ENCODE measurements at places on chromosomes 16 and 17.

- no peak for DNase-seq
Observed at GRCh38 chr17:1373707-1374237, 26.2 kb downstream of the YWHAE start.

GRCh38 chr16:84513666-84514065 lies 9.2 kb upstream of the MEAK7 start:
- DNase-seq = no peak

DNA sequence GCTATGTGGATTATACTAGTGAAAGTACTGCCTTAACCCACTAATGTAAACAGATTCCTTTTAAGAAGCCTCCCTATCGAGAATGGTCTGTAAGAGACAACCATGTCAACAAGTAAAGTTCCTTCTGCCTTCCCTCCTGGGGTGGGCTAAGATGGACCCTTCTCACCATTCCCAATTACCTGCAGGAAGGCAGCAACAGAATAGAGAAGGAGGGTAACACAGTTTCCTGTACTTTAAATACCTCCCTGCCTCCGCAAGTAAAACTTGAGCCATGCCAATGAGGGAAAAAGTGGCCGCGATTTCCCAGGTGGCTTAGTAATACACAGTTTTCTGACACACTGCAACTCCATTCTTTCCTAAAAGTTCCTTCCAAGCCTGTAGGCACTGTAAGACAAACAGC lies 45.2 kb downstream of the TOX3 start:
- DNase-seq = no peak

- no peak for DNase-seq
Observed at GRCh38 chr17:41340494-41340893, 10.1 kb downstream of the KRT33A start.

- DNase-seq = peak; percentile 17
Observed at GRCh38 chr16:19589771-19590302, 34.3 kb downstream of the VPS35L start.

GRCh38 chr17:27862004-27862403 lies 31.2 kb downstream of the LYRM9 start:
- DNase-seq = no peak

GRCh38 chr17:56786989-56787482 lies 46.7 kb downstream of the C17orf67 start:
- peak; percentile 96 for DNase-seq

GRCh38 chr17:8960325-8961140 lies 5.0 kb downstream of the PIK3R5 start:
- no peak for DNase-seq

DNA sequence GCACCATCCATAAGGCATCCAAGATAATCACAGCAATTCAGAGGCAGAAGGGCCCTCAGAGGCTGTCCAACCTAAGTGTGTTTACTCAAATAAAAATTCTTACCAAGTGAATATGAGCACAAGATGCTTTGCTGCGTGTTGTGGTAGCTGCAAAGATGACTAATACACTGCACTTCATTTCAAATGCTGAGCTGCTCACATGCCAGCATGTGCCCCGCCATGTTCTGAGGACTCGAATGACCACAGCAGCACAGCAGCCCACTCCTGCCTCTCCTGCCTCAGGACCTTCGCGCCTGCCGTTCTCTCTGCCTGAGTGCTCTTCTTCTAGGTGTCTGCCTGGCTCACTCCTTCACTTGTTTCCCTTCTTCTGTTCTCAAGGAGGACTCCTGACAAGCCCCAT lies 19.0 kb downstream of the PIK3R5 start:
- DNase-seq = no peak

DNA sequence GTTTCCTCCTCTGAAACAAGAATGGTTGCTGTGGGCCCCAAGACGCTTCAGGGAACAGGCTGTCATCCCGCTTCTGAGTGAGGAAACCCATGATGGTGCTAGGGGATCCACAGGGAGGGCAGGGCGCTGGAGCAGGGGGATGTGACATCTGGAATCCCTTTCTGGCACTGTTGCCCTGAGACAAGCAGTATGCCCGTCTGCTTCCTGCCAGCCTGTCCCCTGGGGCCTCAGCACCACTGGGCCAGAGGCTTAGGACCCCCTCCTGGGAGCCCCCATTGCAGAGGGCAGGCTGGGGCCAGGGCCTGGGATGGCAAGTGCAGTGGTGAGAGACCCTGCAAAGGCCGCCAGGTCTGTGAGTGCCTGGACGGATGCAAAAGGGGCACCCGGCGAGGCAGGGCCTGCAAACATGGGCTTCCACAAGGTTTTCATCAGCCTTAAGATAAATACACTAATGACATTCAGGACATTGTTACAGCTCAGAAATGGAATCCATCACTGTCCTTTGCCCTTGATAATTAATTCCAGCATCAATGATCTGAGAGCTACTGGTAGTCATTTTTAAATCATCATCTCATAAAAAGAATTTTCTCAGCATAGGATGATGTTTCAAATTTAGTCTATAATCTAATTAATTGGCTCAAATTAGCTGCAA lies 51.6 kb downstream of the PRMT7 start:
- DNase-seq = no peak

GRCh38 chr17:54269881-54270280 lies 447.2 kb downstream of the KIF2B start:
- no peak for DNase-seq

GRCh38 chr17:41510251-41511065 lies 5.0 kb upstream of the KRT13 start:
- no peak for DNase-seq

DNA sequence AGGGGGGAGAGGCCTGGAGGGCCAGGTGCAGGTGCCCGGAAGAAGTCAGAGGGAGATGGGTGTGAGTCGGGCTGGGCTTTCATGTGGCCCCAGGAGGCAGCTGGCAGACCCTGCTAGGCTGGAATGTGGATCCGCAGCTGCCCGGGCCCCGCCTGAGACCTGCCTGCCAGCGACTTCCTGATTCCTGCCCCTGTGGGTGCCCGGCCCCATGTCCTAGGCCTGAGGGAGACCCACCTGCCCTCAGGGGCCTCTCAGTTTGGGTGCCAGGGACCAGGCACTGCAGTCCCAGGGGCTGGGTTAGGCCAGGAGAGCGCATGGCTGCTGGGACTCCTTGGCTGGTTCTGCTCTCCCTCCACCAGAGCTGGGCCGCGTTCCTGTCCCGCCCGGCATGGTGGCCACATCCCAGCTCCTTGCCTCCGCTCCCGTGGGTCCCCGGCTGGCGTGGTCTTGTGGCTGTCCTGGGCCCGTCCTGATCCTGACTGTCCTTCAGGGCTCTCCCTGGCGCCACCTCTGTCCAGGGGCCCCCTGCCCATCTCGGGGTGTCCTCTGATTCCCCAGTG lies 22.1 kb upstream of the SPNS2 start:
- peak; percentile 13 for DNase-seq

DNA sequence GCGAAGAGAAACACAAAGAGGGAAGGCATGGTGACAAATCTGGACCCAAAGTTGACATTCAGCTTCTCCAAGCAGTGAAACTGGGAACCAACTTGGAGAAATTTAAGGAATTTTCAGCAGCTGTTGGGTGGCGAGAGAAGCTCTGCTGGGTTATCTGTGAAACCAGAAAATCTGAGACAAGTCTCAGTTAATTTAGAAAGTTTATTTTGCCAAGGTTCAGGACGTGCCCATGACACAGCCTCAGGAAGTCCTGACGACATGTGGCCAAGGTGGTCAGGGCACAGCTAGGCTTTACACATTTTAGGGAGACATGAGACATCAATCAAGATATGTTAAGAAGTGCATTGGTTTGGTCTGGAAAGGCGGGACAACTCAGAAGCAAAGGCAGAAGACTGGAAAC lies 11.2 kb upstream of the CD300LF start:
- peak; percentile 62 for DNase-seq

GRCh38 chr17:44207743-44208142 lies 8.1 kb upstream of the ATXN7L3 start:
- DNase-seq = no peak

- DNase-seq = no peak
Observed at GRCh38 chr17:73710095-73710592, 65.9 kb upstream of the SDK2 start.

- DNase-seq = no peak
Observed at GRCh38 chr16:19463468-19464315, 46.0 kb downstream of the TMC5 start.

DNA sequence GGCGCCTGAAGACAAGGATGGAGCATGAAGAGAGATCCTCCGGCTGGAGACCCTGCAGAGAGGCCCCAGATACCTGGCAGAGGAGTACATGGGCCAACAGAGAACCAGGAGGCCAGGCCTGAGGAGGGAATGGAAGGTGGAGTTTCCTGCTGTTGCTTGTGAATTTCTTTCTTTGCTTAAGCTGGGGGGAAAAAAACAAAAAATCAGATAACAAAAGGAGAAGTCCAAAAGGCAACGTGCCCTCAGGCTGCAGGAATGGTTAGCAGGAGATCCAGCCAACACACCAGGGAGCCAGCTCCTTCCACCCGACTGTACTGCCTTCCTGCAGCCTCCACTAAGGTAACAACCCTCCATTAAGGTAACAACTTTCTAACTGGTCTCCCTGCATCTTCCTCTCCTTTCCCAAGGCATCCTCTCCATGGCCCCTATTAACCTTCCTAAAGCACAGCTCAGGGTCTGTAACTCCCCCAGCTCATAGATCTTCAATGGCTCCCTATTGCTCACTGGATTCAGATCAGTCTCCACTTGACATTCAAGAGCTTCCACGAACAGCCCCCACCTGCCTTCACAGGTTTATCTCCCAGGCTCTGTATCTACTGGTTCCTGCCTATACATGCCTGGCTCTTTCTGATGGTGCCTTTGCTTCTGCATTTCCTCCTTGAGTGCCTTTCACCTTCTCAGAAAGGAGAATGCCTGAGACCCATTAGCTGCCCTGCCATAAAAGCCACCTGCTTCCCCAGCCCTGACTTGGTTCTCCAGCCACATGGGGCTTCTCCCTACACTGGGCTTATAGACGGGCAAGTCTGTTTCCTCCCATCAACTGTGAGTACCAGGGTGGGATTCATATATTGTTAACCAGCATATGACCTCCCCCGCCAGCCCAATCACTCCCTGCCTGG lies 725 bp upstream of the ARL5C start:
- no peak for DNase-seq

DNA sequence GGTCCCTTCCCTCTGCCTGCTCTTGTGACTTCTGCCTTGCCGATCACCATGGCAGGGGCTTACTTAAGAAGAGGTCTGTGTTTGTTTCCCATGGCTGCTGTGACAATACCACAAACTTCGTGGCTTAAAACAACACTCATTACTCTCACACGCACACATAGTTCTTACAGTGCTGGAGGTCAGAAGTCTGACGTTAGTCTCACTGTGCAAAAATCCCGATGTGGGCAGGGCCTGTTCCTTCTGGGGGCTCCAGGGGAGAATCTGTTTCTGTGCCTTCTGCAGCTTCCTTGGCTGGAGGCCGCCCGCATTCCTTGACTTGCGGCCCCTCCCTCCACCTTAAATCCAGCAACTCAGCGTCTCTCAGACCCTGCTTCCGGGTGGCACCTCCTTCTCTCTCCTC lies 249.2 kb upstream of the GSE1 start:
- DNase-seq = no peak

GRCh38 chr17:10638151-10638550 lies 19.0 kb downstream of the MYH3 start:
- DNase-seq = no peak

DNA sequence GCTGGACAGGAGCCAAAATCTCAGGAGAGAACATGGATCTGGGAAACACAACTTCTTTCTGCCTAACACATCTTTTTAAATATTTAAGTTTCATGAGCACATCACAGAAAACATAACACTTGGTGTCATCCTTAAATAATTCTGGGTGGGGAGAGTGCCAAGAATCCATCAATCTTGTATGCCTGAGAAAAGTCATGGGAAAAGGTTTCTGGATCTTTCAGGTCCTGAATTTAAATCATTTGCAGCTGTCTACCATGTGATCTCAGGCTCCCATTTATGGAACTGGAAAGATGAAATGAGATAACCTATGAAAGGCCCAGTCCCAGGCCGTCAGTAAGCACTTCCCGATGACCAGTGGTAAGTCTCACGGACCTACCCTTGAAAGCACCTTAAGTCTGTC lies 15.1 kb downstream of the CDH11 start:
- DNase-seq = peak; percentile 44

GRCh38 chr17:72336026-72336803 lies 215.4 kb downstream of the SOX9 start:
- DNase-seq = no peak

DNA sequence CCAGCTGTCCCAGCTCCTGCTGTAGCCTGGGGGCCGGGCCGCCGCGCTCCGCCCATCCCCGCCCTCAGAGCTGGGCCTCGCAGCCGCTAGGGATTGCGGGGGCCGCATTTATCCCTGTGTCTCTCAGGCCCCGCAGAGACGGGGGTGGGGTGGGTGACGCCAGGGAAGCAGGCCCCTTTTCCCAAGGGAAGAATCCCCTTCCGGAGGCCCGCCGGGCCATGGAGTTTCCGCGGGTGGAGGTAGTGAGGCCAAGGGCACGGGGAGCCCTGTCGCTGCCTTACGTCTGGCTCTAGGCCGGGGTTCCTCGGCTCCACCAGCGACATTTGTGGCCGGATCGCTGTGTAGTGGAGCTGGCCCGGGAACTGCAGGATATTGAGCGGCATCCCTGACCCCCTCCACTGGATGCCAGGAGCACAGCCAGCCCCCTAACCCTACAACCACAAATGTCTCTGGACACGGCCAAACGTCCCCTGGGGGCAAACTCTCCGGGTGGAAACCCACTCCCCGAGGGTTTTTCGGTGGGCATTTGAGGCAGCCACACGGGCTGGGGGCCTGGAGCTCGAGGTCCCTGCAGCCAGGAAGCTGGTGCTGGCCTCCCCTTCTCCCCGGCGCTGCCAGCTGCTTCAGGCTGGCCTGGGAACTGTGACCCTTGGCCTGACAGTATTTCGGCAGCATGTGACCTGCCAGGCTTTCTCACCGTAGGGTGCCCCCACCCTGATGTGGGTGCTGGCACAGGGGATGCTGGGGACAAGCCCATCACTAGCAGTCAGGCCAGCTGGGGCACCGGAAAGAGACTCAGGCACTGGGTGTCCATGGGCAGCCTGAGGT lies 12.0 kb upstream of the CD300A start:
- DNase-seq = peak; percentile 77

GRCh38 chr16:89175280-89176146 lies 4.0 kb downstream of the CDH15 start:
- DNase-seq = peak; percentile 90

- DNase-seq = peak; percentile 21
Observed at GRCh38 chr17:77036841-77037381, 103.9 kb upstream of the SEC14L1 start.

DNA sequence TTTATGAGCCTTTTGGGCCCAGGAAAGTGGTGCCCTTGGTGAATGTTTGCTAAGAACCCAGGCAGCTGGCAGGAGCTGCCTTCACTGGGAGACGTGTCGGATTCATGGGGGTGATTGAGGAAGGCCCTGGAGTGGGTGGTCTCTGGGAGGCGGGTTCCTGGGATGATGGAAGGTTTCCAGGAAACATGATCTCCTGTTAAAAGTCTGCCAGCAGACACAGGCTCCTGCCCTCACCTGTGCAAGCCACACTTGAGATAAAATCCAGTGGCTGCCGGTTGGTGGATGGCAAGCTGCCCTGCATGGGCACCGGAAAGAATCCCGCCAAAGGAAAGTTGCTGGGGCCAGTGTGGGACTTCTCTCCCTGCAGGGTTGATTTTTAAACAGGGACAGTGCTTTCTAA lies 189.0 kb upstream of the CIBAR2 start:
- DNase-seq = no peak

DNA sequence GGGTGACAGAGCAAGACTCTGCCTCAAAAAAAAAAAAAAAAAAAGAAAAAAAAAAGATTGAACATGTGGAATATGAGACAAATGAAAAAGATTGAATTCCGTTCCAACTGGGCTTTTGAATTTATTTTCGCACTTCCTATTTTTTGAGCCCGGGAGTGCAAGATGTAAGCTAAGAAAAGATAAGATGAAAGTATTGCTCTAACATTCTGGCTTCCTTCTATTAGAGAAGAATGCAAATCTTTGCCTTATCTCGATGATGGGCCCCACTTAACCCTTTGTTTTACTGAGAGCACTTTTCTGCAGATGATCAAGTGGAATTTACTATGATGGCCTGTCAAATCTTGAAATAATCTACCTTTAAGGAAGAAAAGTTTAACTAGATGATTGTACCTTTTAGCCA lies 96.3 kb downstream of the WWOX start:
- DNase-seq = no peak

All from myocyte (in vitro differentiated cells).